ENCODE measurements at places on chromosomes 16 and 17. TPM values are rescaled to one million over a fixed set of nuclear protein-coding genes. Genes with fewer than 3 reads are reported as not detected.

- DNase-seq, result no peak
Observed at GRCh38 chr17:60959011-60959410, 281.4 kb downstream of the BCAS3 start.

- no peak for DNase-seq
Observed at GRCh38 chr17:42702446-42702845, 20.1 kb downstream of the CNTNAP1 start.

GRCh38 chr17:32899236-32900013 lies 22.5 kb upstream of the MYO1D start:
- no peak for DNase-seq

NUPR1 gene
- 4.8 TPM for total RNA-seq

SLC16A6 gene
- 0.67 TPM for total RNA-seq

DNA sequence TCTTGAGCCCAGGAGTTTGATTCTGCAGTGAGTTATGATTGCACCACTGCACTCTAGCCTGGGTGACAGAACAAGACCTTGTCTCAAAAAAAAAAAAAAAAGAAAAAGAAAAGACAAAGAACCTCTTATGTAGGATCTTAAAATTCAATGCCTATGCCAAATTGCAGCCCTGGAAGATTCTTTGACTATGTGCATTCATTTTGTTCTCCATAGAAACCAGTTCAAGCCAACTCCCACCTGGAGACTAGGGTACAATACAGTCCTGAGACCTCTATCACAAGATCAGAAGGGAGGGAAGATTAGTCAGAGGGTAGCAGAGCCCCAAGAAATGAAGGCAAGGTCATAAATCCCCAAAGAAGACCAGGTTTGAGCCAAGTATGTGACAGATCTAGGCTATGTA lies 90.6 kb upstream of the HAS3 start:
- no peak for DNase-seq

GRCh38 chr17:76569607-76570279 lies 15.9 kb downstream of the ST6GALNAC2 start:
- DNase-seq, result no peak

NDRG4 gene
- 42.9 TPM for total RNA-seq

EVPL gene
- 116 TPM for total RNA-seq

PRSS22 gene
- 56.8 TPM for total RNA-seq

CCDC154 gene
- 2.2 TPM for total RNA-seq

CCL17 gene
- total RNA-seq, result not detected

DNA sequence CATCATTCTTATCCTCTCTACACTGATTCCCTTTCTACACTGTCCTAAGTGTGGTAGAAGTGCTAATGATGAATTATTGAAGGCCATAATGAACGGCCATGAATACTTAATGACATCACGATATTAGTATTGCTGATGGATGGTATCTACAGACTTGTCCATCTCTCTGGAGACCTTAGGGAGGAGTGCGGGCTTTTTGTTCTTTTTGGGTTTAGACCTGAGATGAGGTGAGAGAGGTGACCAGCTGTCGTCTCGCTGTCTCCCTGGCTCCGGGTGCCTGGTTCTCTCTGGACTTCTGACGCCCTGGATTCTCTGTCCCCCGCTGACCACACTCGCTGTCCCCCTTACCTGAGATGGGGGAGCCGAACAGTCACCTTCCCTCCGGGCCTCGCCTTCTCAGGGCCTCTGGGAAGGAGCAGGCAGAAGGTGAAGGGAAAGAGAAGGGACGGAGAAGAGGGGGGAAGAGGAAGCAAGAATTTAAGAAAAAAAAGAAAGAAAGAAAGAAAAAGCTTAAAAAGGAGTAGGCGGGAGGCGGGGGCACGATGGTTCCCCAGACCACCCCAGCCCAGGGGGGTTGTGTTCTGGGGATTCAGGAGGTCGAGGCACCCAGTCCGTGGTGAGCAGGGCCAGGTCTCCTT lies 17.1 kb downstream of the SGCA start:
- no peak for DNase-seq

CNGB1 gene
- total RNA-seq, result 2.3 TPM

HOXB8 gene
- total RNA-seq, result 16.0 TPM

DNA sequence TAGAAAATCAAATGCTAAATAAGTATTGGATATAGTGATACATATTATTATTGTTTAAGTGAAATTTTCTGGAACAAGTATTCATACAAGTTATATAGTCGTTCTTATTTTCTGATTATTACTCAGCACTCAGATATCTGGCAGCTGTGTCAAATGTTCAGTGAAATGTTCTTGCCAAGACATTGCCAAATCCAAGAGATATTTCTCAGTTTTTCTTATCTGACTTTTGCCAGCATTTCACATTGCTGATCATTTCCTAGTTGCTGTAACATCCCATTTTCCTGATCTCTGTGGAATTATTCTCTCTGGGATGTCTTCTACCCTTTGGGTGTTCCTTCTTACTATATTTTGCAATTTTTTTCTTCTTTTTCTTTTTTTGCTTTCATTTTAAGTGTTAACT lies 262.3 kb downstream of the KIF2B start:
- DNase-seq, result no peak

SULT1A1 gene
- total RNA-seq, result 15.9 TPM

DNA sequence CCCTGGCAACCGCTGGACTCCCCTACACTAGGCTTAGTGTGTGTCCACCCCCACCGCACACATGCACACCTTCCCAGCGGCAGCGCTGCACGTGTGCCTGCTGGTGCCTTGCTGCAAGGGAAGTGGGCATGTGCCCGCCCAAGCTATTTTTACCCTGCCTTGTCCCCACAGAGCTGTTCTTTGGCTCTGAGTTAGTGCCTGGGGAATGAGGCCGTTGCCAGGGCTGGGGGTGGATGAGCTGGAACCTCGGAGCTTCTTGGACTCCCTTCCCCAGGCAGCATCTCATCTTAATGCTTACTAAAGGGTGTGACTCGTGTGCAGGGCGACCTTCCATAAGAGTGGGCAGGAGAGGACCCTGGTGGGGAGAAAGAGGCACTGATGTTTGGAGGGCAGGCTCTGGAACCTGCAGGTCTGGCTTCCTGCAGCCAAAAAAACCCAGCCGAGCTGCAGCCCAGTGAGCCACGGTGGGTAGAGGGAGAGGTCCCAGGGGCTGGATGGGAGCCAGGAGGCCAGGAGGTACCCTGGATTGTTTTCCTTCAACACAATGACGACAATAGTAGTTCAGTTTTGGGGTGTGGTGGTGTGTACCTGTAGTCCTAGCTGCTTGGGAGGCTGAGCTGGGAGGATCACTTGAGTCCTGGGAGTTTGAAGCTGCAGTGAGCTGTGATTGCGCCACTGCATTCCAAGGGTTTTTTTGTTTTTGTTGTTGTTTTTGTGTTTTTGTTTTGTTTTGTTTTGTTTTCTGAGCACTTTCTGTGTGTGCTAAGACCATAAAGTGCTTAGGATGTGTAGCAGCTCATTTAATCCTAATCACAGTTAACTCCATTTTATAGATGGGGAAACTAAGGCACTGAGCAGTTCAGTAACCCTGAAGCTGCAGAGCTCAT lies 119.1 kb downstream of the RAB11FIP4 start:
- no peak for DNase-seq

DNA sequence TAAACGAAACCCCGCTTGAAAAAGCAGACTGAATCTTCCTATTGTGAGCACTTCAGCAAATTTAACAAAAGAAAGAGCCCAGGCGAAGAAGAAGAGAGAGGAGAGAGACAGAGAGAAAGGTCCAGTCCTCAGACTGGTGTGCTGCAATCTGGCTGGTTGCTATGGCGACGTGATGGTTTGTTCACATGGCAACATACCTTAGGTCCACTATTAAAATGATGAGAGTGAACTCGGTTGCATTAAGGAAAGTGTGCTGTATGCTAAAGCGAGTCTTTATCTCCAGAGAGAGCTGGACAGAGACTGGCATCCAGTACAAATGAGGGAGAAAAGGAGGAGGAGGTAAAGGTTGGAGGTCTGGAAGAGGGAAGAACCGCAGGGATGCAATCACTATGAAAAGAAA lies 271.8 kb upstream of the ZFHX3 start:
- no peak for DNase-seq

VWA3A gene
- total RNA-seq, result 4.7 TPM

GRCh38 chr16:80480664-80481063 lies 60.1 kb upstream of the DYNLRB2 start:
- DNase-seq, result no peak

- DNase-seq, result peak; percentile 22
Observed at GRCh38 chr17:50029185-50029584, 26.7 kb upstream of the ITGA3 start.

GRCh38 chr17:337866-338265 lies 14.7 kb downstream of the RPH3AL start:
- no peak for DNase-seq

DNA sequence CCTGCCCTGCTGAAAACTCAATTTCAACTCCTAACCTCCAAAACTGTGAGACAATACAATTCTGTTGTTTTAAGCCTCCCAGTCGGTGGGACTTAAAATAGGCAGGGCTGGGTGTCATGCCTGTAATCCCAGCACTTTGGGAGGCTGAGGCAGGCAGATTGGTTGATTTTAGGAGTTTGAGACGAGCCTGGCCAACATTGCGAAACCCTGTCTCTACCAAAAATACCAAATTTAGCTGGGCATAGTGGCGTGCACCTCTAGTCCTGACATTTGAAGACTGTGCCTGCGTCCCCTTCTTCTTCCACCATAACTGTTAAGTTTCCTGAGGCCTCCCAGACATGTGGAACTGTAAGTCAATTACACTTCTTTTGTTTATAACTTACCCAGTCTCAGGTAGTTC lies 36.0 kb upstream of the ATF7IP2 start:
- no peak for DNase-seq

CNTNAP1 gene
- 17.8 TPM for total RNA-seq

- no peak for DNase-seq
Observed at GRCh38 chr17:28472871-28473497, 460 bp upstream of the SLC13A2 start.

DNA sequence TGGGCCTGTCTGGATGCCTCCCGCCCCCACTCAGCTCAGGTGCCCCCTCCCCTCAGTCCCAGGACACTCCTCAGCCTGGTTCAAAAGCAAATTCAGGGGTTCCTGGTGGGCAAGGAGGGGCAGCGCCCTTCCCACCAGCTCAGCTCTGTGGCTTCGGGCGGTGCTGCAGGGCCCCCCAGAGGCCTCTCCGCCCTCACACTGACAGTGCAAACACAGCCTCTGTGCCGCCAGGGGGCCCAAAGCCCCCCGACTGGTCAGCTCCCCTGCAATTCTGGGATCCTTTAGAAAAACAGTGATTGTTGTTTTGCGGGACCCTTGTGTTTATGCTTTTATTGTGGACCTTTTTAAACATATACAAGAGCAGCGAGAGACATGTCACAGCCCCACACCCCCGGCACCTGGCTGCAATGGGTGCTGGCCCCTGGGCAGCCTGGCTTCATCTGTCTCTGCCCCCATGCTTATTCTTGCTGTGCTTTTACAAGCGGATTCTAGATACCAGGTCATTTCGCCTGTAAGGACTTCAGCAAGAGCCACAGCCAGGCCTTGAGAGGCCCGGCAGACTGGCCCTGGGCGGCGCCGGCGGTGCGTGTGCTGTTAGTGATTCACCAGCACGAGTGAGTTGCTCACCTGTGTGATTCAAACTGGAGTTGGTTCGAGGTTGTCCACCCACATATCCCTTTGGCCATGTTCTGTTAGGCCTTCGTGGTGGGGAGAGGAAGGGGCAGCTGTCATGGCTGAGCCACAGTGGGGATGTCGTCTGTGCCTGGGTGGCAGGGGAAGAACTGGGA lies 21.2 kb downstream of the ZNF469 start:
- DNase-seq, result no peak

DNA sequence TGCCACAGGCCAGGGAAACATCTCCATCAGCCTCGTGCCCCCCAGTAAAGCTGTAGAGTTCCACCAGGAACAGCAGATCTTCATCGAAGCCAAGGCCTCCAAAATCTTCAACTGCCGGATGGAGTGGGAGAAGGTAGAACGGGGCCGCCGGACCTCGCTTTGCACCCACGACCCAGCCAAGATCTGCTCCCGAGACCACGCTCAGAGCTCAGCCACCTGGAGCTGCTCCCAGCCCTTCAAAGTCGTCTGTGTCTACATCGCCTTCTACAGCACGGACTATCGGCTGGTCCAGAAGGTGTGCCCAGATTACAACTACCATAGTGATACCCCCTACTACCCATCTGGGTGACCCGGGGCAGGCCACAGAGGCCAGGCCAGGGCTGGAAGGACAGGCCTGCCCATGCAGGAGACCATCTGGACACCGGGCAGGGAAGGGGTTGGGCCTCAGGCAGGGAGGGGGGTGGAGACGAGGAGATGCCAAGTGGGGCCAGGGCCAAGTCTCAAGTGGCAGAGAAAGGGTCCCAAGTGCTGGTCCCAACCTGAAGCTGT lies 3.4 kb downstream of the NXPH3 start:
- no peak for DNase-seq

GRCh38 chr17:28133562-28133970 lies 91.1 kb downstream of the NLK start:
- no peak for DNase-seq

CSH2 gene
- not detected for total RNA-seq

Data from type B pancreatic cell (in vitro differentiated cells).